Activated CD4-positive, alpha-beta T cell treated with anti-CD3 and anti-CD28 coated beads, Interleukin-2, amount 10 ng/mL, durations not matched to agents 7 days and 5 days (primary cell): ENCODE measurements at places on chromosomes 6 and 20.

- no peak overlapping the region for H3K27ac ChIP-seq
- no peak for DNase-seq
- H3K36me3 ChIP-seq, result peaks cover 52% of the 10 kb centered on the region
- H3K27me3 ChIP-seq, result no peaks in the 10 kb centered on the region
Measured at GRCh38 chr6:89675949-89676748, 37.6 kb upstream of the LYRM2 start.

- no peaks in the 10 kb centered on the region for H3K36me3 ChIP-seq
- no peaks in the 10 kb centered on the region for H3K27me3 ChIP-seq
- H3K4me3 ChIP-seq, result no peak overlapping the region
Measured at GRCh38 chr6:24072038-24072746, 53.8 kb upstream of the NRSN1 start.

- peaks cover 12% of the 10 kb centered on the region for H3K4me1 ChIP-seq
- H3K36me3 ChIP-seq, result no peaks in the 10 kb centered on the region
- no peak for DNase-seq
- H3K4me3 ChIP-seq, result no peak overlapping the region
Measured at GRCh38 chr6:118740372-118740771, 89.0 kb upstream of the CEP85L start.

DNA sequence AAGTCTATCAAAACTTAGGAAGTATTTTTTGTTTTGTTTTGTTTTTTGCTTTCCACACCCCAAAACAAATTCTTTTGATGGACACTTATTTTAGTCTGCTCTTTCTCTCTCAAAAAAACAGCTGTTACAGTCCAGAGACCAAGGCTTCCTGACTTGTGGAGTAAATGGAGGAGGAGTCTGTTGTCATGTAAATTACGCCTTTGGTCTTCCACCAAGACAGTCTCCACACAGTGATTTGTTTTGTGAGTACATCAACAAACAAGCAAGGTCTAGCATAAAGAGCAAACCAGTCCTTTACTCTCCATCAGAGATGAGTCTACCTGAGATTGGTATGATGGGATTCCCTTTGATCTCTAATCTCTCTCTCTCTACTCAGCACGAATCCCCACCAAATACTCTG lies 588.0 kb upstream of the ARID1B start:
- H3K27me3 ChIP-seq, result no peaks in the 10 kb centered on the region
- no peak overlapping the region for H3K4me3 ChIP-seq
- DNase-seq, result no peak
- H3K27ac ChIP-seq, result no peak overlapping the region
- H3K36me3 ChIP-seq, result peaks cover 6% of the 10 kb centered on the region
